ENCODE measurements at places on chromosomes 11 and 22. TPM values are rescaled to one million over a fixed set of nuclear protein-coding genes. Genes with fewer than 3 reads are reported as not detected.

The PHOX2A gene
- total RNA-seq = not detected

The TEX54 gene
- total RNA-seq = not detected

The TMEM132A gene
- 4.9 TPM for total RNA-seq

The DENND6B gene
- 1.3 TPM for total RNA-seq

DNA sequence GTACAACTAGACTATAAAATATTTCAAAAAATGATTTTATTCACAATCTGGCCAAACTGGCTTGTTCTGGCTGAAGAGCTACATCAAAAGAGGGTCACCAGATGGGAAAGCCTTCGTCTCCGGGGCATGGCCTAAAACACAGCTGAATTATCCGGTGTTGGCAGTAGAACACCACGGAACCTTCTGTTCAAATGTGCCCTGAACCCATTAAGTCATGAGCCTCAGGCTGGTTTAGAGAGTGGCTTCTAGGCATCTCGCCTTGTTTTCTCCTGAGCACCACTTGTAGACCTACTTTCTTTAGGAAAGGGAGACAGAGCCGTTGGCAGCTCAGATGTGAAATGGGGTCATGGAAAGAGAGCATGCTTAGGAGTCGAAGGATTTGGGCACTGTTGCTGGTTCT lies 890.2 kb downstream of the NTM start:
- no peak for DNase-seq

DNA sequence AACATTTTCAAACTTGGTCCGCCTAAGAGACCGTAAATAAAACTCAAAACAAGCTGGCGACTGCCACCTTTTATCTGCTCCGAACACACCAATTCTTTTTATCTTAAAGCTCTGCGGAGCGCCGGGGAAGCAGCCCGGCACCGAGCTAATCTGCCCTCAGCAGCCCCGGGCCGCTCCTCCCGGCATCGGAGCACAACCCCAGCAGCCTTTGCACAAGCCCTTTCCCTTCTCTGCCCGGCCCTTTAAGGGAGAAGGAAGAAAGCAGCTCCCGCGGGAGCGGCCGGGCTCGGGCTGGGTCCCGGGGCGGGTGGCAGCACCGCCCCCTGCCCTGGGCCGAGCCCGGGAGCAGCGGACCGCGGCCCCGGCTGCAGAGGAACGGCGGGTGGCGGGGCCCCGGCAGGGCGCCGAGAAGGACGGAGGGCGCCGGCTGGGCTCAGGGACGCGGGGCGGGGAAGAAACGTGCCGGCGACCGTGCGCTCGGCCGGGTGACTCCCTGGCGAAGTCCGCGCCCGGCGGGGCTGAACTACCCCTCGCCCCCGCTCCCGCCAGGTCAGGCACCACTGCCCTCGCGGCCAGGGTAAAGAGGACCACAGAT lies 133.6 kb upstream of the C11orf58 start:
- peak; percentile 80 for DNase-seq

- peak; percentile 74 for DNase-seq
Observed at GRCh38 chr22:38228873-38229740, 27.3 kb downstream of the MAFF start.

DNA sequence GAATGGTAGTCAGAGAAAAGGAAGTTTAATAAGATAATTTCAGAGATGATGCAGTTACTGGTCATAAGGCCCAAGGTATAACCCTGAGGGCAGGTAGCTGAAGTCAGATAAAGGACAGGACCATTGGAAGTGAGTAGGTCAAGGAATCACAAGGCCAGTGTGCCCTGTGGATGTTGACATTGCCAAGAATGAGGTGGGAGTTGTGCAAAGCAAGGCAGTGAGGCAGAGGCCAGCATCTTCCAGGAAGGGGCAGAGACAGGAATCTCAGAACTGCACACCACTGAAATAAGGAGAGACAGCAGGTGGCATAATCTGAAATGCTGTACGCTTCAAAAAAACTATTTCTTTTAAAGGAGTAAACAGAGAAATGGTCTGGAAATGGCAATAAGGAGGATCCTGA lies 61.4 kb downstream of the ABTB2 start:
- no peak for DNase-seq

DNA sequence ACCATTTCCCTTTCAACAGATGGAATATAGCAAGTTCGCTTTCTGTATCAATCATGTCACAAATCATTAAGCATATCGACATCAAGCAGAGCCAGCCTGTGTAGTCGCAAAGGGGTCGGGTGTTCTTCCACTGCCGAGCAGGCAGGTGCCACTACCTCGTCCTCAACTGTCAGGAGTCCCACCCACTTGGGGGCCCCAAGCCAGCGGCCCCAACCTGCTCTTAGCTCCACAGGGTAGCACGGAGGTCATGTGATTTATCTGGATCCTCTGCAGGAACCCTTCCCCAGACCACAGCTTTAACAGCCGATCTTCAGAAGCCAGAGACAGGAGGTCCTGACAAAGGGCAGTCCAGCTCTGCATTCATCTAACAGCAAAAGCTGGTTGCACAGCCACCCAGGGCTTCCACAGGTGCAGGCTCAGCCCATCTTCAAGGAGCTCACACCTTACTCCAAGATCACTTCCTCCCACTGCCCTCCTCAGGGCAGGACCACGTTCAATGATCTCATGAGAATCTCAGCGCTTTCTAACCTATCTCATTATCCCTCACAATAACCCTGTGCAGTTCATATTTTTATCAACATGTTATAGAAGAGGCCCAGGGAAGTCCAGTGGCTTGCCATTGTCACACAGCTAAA lies 110.2 kb downstream of the TRIM29 start:
- no peak for DNase-seq

GRCh38 chr11:91394073-91394726 lies 830.4 kb upstream of the FAT3 start:
- DNase-seq = no peak

Data from psoas muscle (tissue), 8 donors.